ENCODE measurements at places on chromosomes 12 and 14.

- no peak for DNase-seq
Observed at GRCh38 chr12:49875115-49875720, 28.5 kb downstream of the FAIM2 start.

DNA sequence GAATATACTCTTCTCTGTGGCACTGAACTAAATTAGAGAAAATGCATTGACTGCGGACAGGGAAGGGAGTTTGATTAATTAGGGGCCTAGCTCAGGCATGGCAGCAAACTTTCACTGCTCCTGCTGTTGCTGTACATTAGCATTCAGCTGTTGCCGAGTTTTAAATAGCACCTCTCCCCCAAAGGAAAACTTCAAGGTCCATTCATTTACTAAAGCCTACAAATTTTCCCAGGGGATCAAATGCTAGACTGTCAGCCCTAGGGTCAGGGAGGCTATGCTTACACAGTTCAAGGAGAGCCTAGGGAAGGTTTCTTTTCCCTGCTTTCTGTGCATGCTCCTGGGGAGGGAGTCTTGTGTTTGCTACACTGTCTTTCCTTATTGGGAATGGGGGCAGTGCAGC lies 60.0 kb upstream of the GZMB start:
- no peak for DNase-seq

GRCh38 chr14:36829547-36829946 lies 167.9 kb downstream of the PAX9 start:
- no peak for DNase-seq

- DNase-seq = no peak
Observed at GRCh38 chr14:75344411-75344810, 65.8 kb downstream of the FOS start.

DNA sequence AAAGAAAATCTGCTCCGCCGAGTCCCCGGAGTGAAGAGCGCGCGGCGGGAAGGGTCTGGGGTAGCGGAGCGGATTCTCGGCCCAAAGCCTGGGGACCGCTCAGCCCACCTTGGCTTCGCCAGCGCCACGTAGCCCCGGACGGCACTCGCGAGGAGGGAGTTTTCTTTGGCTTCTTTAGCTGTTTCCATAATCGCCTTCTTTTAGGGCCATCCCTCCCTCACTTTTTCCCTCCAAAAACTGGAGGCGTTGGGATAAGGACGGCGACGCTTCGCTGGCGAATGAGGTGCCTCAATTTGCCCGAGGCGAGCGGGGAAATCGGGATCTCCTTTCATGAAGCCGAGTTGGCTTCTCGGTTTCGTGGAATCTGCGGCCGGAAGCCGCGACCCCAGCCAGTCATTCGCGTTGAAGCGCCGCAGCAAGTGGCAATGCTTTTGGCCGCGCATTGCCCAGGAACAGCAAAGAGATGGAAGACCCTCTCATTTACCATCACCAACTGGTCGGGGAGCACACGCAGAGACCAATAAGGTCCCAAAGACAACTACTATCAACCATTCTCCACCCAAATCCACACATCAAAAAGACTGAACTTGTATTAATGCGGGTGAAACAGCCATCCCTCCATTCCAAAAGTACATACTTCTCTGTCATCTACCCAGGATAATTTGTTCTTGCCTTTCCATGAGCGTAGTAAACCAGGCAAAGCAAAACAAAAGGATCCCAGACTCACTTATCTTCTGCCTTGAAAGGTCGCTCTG lies 8.4 kb upstream of the SIX1 start:
- no peak for DNase-seq

DNA sequence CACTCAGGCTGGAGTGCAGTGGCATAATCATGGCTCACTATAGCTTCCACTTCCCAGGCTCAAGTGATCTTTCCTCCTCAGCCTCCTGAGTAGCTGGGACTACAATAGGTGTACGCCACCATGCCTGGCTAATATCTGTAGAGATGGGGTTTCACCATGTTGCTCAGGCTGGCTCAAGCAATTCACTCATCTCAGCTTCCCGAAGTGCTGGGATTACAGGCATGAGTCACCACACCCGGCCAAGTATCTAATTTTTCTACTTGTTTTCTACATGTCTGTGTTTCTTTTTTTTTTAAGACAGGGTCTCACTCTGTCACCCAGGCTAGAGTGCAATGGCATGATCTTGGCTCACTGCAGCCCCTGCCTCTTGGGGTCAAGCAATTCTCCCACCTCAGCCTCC lies 119.7 kb upstream of the MED13L start:
- DNase-seq = no peak

DNA sequence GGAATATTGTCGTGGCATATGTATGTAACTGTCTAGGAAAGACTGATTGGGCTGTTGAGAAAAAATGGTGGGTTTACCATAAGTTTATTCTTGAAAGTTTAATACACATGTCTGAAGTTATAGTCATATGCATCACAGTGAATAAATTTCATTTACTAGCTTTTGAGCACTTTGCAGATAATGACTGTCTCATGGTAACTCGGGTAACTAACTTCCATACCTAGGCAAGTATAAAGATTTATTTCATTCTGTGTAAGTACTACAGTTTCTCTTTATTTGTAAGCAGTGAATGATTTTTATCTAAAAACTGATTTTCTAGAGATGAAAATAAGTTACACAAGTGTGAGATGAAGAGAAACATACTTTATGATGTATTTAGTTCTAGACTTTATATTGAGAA lies 3.0 kb downstream of the USP15 start:
- DNase-seq = no peak

- no peak for DNase-seq
Observed at GRCh38 chr12:30913323-30913722, 13.2 kb upstream of the TSPAN11 start.

GRCh38 chr12:130335517-130336392 lies 1.9 kb upstream of the PIWIL1 start:
- peak; percentile 3 for DNase-seq

DNA sequence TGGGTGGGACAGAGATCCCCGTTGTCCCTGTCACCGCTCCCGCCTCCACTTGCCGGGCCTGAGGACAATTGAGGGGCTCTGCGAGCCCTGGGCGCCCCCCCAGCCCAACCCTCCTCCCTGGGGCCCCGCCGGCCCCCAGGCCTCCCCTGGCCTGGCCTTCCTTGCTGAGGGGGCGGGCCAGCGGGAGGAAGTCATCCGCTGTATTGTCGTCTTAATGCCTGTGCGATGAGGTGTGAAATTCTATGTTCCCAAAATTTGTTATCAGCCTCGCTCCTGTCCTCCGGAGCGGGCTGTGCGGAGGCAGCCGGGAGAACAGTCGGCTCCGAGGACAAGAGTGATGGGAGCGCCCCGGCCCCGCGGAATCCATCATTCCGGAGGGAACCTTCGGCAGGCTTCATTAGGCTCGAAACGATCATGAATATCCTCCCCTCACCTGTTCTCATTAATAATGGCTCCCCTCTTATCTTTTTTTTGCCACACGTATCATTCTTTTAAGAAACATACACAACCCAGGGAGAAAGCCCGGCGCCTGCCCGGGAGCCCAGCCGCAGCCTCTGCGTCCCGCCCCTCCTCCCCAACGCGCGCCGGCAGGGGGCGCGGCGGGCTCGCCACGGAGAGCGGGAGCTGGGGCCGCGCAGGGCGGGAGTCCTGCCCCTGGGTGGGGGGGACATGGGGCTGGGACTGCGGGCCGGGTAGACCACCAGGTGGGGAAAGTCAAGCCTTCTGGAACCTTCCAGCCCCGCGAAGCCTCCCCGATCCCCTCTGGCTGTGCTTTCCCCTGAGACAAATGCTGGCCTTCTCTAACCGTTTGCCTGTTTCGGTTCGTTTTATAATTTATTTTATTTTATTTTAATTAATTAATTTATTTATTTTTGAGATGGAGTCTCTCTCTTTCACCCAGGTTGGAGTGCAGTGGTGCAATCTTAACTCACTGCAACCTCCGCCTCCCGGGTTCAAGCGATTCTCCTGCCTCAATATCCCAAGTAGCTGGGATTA lies 17.1 kb upstream of the DLK1 start:
- DNase-seq = no peak

GRCh38 chr14:80426683-80427082 lies 215.4 kb upstream of the DIO2 start:
- no peak for DNase-seq

DNA sequence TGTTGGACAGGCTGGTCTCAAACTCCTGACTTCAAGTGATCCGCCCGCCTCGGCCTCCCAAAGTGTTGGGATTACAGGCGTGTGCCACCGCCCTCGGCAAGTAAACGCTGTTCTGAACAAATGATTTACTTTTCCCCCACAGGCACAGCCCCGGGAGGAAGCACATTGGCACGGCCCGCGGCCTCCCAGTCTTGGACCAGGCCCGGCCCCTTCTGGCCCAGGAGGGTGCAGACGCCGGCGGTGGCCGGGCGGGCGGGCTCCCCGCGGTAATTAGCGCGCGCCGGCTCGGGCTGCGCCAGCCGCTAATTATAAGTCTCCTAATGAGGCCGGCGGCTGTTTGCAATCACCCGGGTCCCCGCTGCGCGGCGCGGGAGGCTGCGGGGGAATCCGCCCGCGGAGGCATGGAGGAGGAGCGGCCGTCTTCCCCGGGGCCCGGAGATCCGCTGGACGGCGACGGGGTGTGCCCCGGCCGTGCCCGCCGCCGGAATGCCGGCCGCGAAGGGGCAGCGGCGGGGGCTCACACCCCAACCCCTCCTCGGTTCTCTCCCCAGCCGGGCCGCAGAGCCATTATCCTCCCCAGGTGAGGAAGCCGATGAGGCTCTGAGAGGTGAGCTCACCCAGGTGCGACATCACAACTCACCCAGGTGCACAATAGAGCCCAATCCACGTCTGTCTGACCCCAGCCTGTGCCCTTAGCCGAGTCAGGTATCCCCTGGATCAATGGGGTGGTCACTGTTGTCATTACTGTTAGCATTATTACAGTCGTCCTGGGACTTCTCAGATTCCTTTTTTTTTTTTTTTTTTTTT lies 3.3 kb upstream of the POP5 start:
- DNase-seq = peak; percentile 65

- DNase-seq = no peak
Observed at GRCh38 chr12:868722-869121, 80.8 kb downstream of the RAD52 start.

- DNase-seq = no peak
Observed at GRCh38 chr14:45810152-45810872, 557.3 kb upstream of the MIS18BP1 start.

GRCh38 chr12:11834104-11834812 lies 184.8 kb downstream of the ETV6 start:
- no peak for DNase-seq

DNA sequence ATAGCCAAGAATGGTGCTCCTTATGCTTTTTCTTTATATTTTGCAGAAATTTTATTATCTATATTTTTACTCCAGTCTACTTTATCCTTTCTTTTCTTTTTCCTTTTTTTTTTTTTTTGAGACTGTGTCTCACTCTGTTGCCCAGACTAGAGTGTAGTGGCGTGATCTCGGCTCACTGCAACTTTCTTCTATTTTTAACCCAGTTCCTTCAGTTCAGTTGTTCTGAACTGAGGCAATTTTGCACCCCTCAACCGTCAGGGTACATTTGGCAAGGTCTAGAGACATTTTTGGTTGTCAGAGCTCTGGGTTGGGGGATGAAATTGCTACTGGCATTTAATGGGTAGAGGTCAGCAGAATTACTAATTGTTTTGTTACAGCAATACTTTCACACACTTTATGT lies 75.7 kb downstream of the DIP2B start:
- no peak for DNase-seq

DNA sequence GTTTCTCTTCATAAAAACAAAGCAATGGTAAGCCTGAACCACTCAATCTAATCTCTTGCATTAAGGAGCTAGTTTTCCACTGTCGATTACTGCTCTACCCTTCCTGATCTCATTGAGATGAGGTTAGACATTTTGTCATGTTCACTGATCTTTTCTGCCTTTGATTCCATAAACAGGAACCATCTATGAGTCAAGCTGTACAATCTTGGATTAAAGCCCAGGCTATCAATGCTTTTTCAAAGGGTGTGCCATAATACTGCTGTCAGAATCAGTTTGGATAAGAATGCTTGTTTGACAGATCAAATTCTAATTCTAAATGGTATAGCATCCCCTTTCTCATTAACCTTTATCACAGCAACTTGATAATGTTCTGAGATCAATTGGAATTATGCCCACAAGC lies 16.1 kb downstream of the GRIP1 start:
- no peak for DNase-seq

DNA sequence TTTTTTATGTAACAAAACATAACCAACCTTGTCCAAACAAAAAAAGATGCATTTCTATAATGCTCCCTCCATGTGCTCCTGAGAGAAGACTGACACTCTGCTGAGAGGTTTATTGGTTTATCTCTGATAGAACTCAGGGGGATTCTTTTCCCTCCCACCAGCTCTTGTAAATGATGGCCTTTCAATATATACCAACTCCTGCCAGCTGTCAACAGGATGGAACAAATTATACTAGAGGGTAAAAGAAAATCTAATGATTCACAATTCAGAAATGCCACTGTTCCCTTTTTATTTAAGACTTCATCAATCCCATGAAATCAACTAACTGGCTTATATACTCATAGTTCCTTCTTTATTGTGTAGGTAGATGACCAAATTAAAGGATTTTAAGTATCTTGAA lies 25.4 kb downstream of the PSMC1 start:
- no peak for DNase-seq

GRCh38 chr14:59772233-59772632 lies 98.3 kb downstream of the RTN1 start:
- DNase-seq = no peak

DNA sequence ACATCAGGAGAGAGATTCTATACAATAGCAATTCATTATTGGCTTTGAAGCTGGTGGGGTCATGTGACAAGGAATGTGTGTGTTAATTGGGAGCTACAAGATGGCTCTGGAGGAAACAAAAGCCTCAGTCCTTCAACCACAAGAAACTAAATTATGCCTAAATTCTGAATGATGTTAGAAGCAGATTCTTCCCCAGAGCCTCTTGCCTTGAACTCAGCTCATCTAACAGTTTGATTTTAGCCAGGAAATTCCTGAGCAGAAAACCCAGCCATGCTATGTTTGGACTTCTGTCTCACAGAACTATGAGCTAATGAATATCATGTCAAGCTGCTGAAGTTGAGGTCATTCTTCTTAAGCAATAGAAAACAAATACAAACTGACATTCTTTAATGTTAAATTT lies 274.7 kb downstream of the SLC6A15 start:
- DNase-seq = no peak

DNA sequence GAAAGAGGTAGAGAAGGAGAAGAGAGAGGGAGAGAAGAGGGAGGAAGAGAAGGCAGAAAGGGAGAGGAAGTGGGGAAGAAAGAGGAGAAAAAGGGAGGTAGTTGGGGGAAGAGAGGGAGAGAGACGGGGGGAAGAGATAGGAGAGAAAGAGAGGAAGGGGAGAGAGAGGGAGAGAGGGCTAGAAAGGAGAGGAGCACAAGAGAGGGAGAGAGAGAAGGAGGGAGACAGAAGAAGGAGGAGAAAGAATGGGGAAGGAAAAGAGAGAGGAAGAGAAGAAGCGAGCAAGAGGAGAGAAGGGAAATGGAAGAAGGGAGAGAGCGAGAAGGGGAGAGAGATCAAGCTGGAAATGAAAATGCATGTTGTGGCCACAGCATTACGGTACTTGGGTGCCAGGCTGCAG lies 1368.4 kb upstream of the TMEM132C start:
- no peak for DNase-seq

DNA sequence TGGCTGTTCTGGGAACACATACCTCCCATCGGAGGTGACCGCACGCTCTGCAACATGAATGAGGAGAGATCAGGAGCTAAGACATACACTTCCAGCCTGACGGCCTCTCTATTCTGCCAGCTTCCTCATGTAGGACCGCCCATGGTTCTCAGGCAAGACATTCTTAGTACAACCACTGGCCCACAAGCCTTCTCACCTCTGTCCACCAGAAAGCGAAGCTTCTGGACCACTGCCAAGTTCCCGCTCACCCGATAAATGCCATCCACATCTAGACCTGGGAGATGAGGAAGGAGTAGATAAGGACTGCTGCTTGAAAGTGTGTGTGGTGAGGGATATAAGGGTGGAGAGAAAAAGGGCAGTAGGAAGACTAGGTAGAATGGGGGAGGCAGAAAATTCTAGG lies 5.2 kb downstream of the ARHGAP9 start:
- DNase-seq = no peak

Measured in activated CD4-positive, alpha-beta T cell treated with anti-CD3 and anti-CD28 coated beads, Interleukin-2, amount 50 U/mL, for 48 hours (primary cell).